Astrocyte of the spinal cord (primary cell): ENCODE measurements at places on chromosomes 3 and 15.

DNA sequence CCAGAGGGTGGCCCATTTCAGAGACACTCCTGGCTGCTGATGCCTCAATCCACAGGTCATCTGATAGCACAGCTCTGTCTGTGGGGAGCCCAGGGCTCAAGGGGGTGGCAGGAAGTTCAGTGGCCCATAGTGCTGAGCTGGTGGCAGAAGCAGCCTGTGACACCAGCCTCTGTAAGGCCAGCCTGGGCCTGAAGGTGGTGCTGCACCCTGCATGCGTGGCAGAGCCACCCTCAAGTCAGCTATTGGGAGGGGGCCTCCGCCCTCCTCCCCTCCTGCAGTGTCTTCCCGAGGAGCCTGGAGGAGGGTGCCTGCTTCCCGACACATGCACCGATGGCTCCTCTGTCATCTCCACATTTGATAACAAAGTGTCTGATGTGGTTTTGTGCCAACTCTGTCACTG lies 3.0 kb downstream of the PLA1A start:
- no peak for DNase-seq

- DNase-seq: no peak
Measured at GRCh38 chr3:195035345-195036202, 235.4 kb downstream of the XXYLT1 start.

DNA sequence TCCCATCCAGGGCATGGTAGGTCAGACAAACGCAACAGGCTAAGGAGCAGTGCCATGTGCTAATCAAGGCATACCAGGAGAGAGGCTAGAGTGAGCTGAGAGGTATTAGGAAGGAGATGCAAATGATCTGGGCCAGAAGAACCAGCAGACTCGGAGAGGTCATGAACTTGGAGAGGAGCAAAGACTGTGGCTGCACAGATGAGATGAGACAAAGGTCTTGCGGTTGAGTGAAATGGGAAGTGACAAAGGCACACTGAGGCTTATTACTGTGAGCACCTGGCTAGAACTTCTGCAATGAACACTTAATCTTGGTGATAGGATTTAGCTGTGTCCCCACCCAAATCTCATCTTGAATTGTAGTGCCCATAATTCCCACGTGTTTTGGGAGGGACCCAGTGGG lies 380.2 kb downstream of the ULK4 start:
- DNase-seq: no peak

DNA sequence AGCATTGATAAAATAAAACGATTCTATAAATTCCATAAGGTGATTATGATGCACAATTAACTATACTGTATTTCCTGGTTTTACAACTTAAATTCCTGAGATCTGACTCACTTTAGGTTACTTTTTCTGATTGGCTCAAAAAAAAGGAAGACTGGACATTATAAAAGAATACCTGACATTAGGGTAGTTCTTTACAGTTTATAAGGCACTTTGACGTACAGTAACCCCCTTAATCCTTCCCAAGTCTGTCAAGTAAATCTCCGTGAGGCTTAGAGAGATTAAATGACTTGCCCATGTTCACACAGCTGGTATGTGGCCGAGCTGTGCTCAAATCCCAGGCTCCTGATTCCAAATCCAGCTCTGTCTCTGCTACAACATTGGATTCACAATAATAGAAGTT lies 1.0 kb upstream of the SLTM start:
- DNase-seq: no peak

DNA sequence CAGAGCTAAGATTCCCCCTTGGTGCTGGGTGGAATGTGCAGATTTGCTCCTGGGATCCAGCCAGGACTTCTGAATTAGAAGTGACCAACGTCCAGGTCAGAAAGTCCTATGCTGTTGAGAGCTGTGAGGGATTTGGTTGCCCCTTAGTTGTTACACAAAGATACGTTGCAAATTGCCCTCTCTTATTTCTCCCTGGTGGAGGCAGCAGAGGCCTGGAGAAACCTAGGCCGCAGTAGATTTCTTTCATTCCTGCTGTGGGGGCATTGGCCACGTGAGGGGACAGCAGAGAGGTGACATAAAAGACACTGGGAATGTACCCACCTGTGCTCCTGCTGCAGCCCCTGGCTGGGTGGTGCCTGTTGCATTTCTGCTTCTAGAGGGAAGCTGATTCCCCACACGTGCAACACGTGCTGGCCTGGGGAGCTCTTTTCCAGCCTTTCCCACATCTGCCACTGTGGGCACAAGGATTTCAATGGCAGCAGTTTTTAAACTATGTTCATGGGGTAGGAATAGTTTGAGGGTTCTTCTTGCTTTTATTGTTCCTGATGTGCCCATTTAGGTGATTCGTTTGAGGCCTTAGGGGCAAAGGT lies 65.7 kb downstream of the SYNM start:
- no peak for DNase-seq

- DNase-seq: peak; percentile 5
Measured at GRCh38 chr3:37863949-37864822, 2.5 kb downstream of the CTDSPL start.

DNA sequence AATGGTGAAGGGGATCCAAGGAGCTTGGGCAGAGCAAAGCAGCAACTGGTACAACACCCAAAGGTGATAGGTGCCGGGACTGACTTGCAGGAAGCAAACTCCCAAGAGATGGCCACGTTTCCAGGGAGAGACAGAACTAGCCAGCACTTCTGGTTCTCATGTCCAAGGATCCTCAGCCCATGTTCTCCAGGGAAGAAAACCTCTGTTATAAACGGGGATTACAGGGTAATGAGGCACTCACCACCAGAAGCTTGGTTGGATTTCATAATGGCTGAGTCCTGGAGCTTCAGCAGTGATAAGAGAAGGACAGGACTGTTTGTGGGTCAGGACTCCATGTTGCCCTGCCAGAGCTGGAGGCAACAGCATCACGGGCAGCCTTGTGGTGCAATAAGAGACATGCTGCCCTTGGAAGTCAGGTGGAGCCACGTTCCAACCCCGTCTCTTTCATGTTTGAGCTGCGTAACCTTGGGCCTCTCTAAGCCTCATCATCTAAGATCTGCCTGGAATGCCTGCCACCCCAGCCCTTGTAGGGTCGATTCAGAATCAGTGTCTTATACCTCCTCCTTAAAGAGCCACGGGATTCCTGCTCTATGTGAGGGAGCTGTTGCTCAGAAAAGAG lies 181.0 kb downstream of the ABHD5 start:
- no peak for DNase-seq

GRCh38 chr3:4848176-4848825 lies 130.9 kb upstream of the BHLHE40 start:
- no peak for DNase-seq

- no peak for DNase-seq
Measured at GRCh38 chr15:71630475-71630809, 179.9 kb upstream of the NR2E3 start.

GRCh38 chr3:134485075-134485717 lies 589 bp downstream of the ANAPC13 start:
- DNase-seq: no peak

DNA sequence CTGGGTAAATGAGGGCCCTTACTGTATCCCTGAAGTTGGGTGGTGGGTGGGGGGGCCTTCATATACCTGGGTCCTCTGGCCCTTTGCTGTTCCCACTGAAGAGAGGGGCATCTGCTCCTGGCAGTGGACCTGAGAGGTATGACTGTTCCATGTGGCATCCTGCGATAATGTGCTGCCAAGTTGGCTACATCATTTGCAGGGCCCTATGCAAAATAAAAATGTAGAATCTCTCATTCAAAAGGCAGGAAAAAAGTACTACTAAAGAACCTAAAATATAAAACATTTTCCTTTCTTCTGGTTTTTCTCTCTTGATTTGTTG lies 49.2 kb upstream of the RYK start:
- DNase-seq: no peak

DNA sequence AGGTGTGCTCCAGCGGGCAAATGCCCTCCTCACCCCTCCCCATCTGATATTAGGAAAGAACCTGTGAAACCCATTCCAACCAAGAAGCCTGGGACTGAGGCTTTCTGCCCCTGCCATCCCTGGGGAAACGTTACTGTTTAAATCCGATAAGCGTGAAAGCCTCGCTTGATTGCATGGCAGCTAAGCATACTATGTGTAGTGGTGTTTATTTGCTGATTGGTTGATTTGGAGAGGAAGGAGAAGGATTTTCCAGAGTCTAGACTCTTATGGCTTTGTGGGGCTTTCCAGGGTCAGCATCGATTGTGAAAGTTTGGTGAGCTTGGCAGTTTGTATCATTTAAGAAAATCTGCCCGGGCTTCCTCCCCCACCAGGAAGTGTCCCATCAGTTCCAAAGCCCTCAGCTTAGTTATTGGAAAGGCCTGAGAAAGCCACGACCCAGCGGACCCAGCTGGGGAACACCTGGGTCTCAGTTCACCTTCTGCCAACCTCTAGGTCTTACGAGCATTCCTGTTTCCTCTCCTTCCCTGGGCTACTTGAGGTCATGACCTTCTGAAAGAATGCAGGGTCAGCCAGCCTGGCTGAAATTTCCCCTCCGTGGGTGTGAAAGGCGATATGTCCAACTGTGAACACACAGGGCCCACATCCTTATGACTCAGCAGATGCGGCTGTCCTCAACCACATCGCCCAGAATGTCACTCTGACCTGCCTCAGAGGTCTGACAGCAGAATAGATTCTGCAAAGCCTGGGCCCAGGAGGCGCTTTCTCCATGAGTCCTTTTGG lies 62.8 kb upstream of the HERC1 start:
- DNase-seq: peak; percentile 78

- DNase-seq: no peak
Measured at GRCh38 chr3:186299327-186299726, 62.7 kb downstream of the DGKG start.

DNA sequence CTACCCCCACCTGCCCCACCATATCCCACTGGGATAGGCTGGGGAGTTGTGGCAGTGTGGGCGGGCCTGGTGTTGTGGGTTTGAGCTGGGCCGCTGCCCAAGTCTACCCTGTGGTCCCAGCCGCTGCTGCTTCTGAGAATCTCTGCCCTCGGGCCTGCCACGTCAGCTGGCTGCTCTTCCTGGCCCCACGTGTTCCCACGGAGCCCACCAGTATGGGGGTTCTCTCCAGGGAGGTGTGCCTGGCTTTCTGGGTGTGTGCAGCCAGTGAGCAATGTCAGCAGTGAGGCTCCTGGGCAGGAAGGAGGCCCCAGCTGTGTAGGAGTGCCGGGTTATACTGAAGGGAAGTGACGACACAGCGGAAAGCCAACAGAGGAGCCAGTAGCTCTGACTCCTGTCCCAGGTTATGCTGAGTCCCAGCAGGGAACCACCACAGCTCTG lies 10.5 kb downstream of the GNAI2 start:
- DNase-seq: peak; percentile 98

- no peak for DNase-seq
Measured at GRCh38 chr3:1883534-1883933, 215.1 kb upstream of the CNTN4 start.

DNA sequence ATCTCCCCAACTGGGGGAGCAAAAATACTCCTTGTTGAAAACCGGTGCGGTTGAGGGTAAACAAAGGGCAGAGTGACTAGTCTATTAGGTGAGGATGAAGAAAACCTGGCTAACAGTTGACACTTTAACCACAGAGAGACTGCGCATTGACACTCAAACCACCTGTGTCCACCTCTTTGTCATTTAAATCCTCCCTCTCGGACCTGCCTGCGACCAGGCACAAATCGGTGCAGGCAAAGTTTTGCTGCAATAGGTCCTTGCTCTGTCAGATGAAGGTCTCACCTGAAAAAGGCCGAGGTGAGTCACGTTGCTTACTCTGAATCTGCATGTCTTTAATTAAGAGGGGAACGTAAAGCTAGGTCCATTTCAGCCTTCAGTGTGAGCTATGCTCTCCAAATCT lies 494.1 kb upstream of the DPPA4 start:
- DNase-seq: no peak

- no peak for DNase-seq
Measured at GRCh38 chr15:97401195-97401594, 559.3 kb upstream of the ARRDC4 start.

DNA sequence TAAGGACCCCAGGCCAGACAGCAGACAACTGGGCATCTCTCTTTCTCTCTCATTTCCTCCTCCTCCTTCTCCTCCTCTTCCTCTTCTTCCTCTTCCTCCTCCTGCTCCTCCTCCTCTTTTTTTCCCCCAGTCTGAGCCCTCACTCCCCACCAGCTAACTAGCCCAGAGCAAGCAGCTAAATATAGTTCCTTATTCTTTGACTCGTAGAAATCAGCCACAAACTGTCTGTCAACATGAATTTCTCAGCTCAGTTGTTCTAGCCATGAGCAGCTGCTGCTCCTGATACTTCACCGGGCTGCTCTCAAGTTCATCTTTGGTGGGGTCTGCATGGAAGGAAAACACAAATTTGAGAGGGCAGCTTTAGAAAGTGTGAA lies 19.2 kb upstream of the LOXL1 start:
- DNase-seq: no peak

DNA sequence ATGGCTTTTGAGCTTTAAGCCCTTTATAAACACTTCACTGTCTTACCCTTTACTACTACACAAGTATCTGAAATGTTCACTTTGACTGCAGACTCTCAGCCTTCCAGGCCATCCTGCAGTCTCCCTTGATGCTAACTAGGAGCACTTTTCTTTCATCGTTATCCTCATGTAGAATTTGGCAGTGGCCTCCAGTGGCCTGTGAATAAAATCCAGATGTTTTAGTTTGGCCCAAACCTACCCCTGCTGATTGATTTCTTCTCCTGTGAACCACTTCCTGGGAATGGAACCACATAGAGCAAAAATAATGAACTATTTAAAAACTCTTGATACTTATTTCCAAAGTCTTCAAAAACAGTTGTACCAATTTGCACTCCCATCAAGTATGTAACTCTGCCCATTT lies 271.9 kb downstream of the FEZF2 start:
- peak; percentile 19 for DNase-seq

DNA sequence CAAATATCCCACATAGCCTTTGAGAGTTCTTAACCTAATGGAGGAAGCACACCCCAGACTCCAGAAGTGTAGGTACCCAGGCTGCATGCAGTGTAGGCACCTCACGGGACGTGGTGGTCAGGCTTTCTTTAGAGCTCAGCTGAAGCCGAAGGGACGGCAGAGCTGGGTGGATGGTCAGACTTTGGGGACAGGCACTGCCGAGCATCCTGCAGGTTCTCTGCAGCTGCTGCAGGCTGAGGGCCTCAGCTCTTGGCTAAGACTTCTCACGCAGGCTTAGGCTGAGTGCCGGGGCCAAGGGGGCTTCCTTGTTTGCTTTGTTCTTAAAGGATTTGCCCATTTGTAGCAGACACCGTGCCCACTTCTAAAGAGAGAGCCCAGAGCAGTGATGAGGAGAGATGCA lies 177.0 kb downstream of the RAB11A start:
- DNase-seq: no peak

GRCh38 chr15:42736178-42736792 lies 643 bp downstream of the CDAN1 start:
- DNase-seq: peak; percentile 12

DNA sequence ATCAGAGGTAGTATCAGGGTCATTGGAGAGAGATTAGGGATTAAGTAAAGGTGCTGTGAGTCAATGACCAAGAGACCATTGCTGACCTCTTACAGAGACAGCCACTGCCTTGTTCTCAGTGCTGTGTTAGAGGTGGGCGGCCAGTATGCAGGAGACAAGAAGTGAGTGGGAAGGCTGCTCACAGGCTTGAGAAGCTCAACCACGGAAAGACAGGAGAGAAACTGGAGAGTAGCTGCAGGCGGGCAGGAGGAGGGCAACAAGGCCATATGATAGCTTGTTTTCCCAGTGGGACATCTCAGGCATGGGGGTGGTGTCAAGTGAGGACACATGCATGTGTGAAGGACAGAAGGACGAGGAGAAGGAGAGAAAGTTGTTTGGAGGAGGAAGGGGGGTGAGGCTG lies 237.3 kb downstream of the PDCD6IP start:
- DNase-seq: no peak

- DNase-seq: no peak
Measured at GRCh38 chr3:129281726-129282125, 3.1 kb downstream of the HMCES start.
